Calu3 (cell line): ENCODE measurements at places on chromosomes 11 and 22.

- H3K27ac ChIP-seq, result no peak overlapping the region
- no peaks in the 10 kb centered on the region for H3K36me3 ChIP-seq
- H3K4me3 ChIP-seq, result no peak overlapping the region
- no peak for DNase-seq
Observed at GRCh38 chr11:29844701-29845379, 172.0 kb downstream of the KCNA4 start.

DNA sequence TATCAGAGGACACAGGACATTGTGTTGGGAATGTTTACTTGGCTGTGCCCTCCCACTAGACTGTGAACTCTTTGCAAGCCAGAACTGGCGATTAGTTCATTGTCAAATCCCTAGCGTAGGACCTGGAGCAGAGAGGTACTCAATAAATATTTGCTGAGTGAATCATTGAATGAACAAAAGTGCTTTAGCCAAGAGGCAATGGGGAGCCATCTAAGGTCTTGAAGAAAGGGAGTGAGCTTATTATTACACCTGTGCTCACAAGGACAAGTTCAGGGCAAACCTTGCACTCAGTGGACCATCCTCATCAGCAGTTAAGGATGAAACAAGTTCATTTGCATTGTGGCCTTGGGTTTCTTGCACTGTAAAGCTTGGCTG, 1.1 kb upstream of the RASSF10 start:
- peak overlapping the region; percentile 25 for H3K27ac ChIP-seq
- DNase-seq, result peak; percentile 37

DNA sequence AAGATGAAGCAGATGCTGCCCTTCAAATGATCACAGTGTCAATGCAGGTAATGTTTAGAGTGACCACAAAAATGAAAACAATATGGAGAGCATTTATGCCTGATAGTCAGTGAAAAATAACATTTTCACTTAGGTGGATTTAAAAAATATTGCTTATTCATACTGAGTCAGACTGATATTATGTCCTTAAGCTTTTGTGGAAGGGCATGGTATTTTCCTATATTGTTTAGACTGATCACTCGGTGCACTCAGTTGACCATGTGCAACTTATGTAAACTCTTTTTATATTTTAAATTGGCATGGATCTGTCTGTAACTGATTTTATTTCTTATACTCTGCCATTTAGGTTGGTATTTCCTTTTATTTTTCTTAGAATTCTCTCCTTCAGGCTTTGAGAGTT, 106.6 kb downstream of the DYNC2H1 start:
- H3K36me3 ChIP-seq, result no peaks in the 10 kb centered on the region
- DNase-seq, result no peak
- no peaks in the 10 kb centered on the region for H3K4me1 ChIP-seq
- no peaks in the 10 kb centered on the region for H3K27me3 ChIP-seq
- no peak overlapping the region for H3K4me3 ChIP-seq

DNA sequence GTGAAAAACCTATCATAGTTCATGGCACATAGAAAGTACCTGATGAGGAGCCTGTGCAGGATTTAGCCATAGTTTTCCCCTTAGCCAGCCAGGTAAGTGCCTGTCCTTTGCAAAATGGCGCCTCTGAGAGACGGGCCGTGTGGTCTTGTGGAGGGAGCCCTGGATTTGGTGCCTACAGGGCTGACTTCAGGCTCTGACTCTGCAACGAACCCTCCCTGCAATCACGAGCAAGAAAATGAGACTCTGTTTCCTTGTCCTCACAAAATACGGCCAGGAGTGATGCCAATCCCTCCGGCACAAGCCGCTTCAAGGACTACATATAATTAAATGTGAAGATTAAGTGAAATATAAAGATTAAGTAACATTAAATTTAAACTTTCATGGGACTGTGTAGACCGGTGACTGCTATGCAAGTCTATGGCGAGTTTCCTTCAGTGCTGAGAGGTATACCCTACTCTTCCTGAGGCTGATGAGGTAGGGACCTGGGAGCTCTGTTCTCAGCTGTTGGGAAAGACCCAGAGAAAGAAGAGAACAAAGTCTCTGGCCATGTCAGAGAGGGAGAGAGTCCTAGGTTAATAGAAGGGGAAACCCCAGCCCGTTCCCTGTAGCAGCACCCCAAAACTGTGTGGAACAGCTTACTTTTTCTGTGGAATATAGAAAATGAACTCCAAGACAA, 6.1 kb upstream of the CXCR5 start:
- H3K27me3 ChIP-seq, result peaks cover 4% of the 10 kb centered on the region
- no peaks in the 10 kb centered on the region for H3K4me1 ChIP-seq
- no peak for DNase-seq

DNA sequence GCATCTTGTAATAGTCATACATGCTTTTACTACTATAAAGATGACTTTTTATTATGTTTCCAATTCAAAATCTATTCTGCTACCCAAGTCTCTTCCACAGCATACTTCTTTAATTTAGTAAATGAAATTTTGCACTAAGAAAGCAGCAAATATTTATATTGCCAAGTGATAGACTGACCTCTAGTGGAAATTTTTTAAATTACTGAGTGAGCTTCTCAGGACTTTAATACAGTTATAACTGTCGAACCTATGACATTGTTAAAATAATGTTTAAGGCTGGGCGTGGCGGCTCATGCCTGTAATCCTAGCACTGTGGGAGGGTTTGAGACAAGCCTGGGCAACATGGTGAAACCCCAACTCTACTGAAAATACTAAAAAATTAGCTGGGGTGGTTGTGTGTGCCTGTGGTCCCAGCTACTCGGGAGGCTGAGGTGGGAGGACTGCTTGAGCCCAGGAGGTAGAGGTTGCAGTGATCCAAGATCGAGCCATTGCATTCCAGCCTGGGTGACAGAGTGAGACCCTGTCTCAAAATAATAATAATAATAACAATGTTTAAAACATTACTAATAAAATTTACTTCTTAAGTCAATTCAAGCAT, 27.3 kb downstream of the STK33 start:
- peaks cover 65% of the 10 kb centered on the region for H3K27me3 ChIP-seq
- no peak overlapping the region for H3K4me3 ChIP-seq
- no peaks in the 10 kb centered on the region for H3K4me1 ChIP-seq

DNA sequence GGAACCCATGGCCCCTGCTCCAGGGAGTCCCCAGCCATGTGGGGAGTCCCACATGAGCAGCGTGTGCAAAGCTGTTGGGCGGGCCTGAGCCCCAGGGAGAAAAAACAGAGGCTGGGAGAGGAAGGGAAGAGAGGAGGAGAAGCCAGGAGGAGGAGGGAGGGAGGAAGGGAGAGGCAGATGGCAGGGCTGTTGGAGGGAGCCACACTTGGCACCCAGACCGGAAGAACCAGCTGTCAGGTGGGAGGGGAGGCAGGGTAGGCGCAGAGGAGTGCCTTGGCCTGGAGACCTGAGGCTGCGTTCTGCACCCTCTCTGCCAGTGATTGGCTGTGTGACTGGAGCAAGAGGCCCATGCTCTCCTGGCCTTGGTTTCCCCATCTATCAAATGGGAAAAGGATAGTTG, 6.7 kb downstream of the SYNGR1 start:
- H3K4me3 ChIP-seq, result no peak overlapping the region
- H3K36me3 ChIP-seq, result no peaks in the 10 kb centered on the region
- H3K4me1 ChIP-seq, result peaks cover 9% of the 10 kb centered on the region
- no peak overlapping the region for H3K27ac ChIP-seq
- no peak for DNase-seq
- no peaks in the 10 kb centered on the region for H3K27me3 ChIP-seq

DNA sequence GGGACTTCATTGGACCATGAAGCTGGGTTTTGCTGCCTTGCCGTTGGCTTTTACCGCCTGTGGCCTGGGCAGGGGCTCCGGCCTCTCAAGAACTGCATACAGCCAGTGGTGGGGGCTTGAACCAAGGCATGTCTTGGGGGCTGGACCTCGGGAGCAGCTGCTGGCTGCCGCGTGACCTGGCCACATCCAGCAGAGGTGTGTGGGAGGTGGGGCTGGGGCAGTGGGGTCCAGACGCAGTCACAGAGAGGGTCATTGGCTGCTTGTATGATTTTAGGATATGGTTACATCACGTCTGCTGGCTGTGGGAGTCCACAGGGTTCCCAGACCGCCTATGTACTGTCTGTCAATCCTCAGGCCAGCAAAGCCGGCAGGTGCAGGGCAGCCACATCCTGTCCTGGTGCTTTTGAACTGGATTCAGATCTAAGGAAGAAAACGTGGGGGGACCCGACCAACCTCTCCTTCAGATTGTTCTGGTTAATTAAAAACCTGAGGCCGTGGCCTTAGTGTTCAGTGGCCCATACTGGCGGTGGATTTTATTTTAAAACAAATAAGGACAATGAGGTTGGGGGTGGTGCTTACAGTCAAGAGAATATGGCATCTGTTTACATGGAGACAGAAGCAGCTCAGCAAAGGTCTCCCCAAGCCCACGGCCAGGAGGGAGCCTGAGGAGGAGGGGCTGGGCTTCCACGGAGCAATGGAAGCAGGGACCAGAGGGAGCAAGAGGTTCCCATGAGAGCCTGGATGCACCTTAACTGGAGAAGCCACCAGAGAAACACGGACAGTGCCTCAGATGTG, 426.0 kb downstream of the TBC1D22A start:
- no peaks in the 10 kb centered on the region for H3K36me3 ChIP-seq
- no peak overlapping the region for H3K4me3 ChIP-seq
- H3K27me3 ChIP-seq, result no peaks in the 10 kb centered on the region
- no peak for DNase-seq
- no peak overlapping the region for H3K27ac ChIP-seq
- no peaks in the 10 kb centered on the region for H3K4me1 ChIP-seq

GRCh38 chr11:23317816-23318215, 457.5 kb upstream of the CCDC179 start:
- H3K27ac ChIP-seq, result no peak overlapping the region
- H3K27me3 ChIP-seq, result no peaks in the 10 kb centered on the region
- no peak for DNase-seq
- no peak overlapping the region for H3K4me3 ChIP-seq

- no peaks in the 10 kb centered on the region for H3K36me3 ChIP-seq
- no peak for DNase-seq
- no peak overlapping the region for H3K4me3 ChIP-seq
- no peaks in the 10 kb centered on the region for H3K4me1 ChIP-seq
Observed at GRCh38 chr11:121127809-121128208, 26.8 kb downstream of the TECTA start.

GRCh38 chr11:76047231-76047630, 159.1 kb downstream of the WNT11 start:
- no peak overlapping the region for H3K4me3 ChIP-seq
- no peaks in the 10 kb centered on the region for H3K36me3 ChIP-seq
- no peak overlapping the region for H3K27ac ChIP-seq

- no peaks in the 10 kb centered on the region for H3K36me3 ChIP-seq
- no peak for DNase-seq
- H3K4me1 ChIP-seq, result peaks cover 12% of the 10 kb centered on the region
- H3K4me3 ChIP-seq, result no peak overlapping the region
Observed at GRCh38 chr11:19698493-19699292, 13.9 kb upstream of the NAV2 start.

DNA sequence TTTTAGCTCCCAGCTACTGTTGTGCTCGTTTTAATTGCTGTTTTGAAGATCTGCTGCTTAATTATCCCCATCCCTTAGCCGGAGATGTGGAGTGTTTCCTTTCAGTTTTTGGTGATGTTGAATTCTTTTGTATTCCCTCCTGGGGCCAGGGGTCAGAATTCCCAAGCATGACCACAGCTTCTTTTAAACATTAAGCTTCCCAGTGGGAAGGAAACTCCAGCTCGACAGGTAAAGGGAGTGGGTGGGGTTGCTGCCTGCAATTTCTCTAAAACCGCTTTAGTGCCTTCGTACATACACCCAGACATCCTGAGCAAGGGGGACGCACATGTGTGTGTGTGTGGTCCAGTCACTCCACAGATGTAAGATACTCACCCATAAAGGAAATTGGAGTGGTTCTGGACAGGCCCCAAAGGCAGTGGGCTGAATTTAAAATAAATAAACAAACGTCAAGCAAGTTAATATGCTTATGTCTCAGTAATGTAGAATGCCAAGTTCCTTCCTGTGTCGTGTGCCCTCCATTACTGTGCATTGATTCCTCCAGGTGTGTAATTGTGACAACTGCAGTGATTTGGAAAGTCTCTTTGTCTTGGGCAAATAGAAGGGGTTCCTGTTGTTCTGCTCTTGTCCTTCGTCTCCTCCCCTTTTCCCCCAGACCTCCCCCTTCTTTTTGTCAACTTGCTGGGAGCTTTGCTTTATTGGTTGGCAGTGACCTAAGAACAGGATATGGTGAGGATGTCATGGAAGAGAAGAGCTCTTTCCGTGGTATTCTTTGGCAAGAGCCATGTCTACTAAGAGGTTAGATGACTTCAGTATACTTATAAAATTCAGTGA, 19.2 kb upstream of the ADSL start:
- no peak for DNase-seq
- H3K27ac ChIP-seq, result no peak overlapping the region
- no peaks in the 10 kb centered on the region for H3K27me3 ChIP-seq
- no peaks in the 10 kb centered on the region for H3K4me1 ChIP-seq

- H3K4me1 ChIP-seq, result peaks cover 17% of the 10 kb centered on the region
- no peak overlapping the region for H3K27ac ChIP-seq
- H3K27me3 ChIP-seq, result no peaks in the 10 kb centered on the region
- no peak overlapping the region for H3K4me3 ChIP-seq
- peak; percentile 17 for DNase-seq
- no peaks in the 10 kb centered on the region for H3K36me3 ChIP-seq
Observed at GRCh38 chr11:2737866-2738265, 38.1 kb upstream of the KCNQ1OT1 start.

DNA sequence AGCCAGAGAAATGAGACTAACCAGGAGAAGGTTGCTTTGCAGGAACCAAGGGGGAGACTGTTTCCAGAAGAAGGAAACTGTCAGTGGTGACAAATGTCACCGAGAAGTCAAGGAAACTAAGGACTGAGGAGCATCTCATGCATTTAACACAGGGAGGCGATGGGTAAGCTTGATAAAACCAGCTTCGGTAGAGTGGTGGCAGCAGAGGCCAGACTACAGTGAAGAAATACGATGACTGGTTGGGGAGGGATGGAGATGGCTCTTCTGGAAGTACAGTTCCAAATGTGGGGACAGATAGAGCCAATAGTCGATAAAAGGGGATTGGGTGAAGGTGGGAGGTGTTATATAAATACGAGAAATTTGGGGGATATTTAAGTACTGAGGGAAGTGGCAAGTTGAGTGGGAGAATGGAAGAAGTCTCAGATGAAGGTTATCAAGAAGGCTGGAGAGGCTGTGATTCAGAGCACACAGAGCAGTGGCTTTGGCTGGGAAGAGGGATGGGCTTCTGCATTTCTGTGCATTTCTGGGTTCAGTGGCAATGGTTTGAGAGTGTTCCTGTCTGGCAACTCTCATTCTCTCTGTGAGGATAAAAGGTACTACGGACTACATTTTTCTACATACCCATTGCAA, 29.2 kb downstream of the SC5D start:
- no peaks in the 10 kb centered on the region for H3K4me1 ChIP-seq
- peaks cover 22% of the 10 kb centered on the region for H3K27me3 ChIP-seq
- no peak overlapping the region for H3K27ac ChIP-seq
- no peak overlapping the region for H3K4me3 ChIP-seq

DNA sequence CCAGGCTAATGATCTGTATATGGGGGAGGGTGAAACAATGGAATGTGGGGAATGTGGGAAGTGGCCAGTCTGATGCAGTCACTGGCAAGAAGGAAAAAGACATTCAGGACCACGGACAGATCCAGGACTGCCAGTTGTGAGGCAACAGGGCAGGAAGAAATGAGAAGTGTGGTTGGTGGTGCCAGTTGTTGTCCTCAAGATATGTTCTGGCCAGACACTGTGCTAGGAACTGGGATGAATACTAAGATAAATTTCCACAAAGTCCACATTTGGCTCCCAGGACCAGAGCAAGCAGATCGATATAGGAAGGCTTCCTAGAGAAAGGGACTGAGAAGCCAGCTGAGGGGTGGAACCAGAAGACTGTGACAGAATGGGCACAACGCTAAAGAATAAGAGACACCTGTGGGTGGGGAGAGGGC, 6.8 kb upstream of the TPBGL start:
- no peak overlapping the region for H3K4me3 ChIP-seq
- H3K27ac ChIP-seq, result no peak overlapping the region
- H3K4me1 ChIP-seq, result no peaks in the 10 kb centered on the region
- no peaks in the 10 kb centered on the region for H3K36me3 ChIP-seq
